Stimulated activated CD8-positive, alpha-beta memory T cell treated with anti-CD3 and anti-CD28 coated beads, Interleukin-2, amount 100 ng/mL, for 48 hours (primary cell): ENCODE measurements at places on chromosomes 7 and 10.

GRCh38 chr7:143300959-143301935 is 13.1 kb downstream of the CASP2 start:
- DNase-seq: no peak

DNA sequence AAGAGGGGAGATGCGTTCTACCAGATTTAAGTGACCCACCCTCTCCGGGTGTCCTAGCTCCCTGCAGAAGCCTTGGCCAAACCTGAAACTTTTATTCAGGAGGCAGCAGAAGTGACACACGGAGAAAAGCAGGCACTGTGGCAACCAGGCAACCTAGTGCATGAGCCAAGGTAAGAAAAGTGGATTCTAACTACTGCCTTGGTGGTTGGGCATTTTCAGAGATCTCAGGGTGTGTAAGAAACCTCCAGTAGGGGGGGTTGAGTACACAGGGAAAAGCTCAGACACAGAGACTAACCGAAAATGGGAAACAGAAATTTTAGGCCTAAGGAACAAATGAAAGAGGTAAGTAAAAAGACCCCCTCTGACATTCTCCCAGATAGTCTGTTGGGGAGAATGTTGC is 645.7 kb downstream of the ANKRD7 start:
- no peak for DNase-seq

DNA sequence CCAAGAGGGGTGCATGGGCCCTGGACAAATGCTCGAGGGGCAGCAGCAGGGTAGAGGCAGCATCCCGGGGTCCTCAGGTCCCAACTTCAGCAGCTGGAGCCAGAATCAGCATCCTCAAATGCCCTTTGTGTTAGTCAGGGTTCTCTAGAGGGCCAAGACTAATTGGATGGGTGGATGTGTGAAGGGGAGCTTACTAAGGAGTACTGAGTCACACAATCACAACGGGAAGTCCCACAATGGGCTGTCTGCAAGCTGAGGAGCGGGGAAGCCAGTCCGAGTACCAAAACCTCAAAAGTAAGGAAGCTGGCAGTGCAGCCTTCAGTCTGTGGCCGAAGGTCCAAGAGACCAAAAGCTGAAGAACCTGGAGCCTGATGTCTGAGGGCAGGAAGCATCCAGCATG is 162.9 kb upstream of the TCERG1L start:
- DNase-seq: no peak

DNA sequence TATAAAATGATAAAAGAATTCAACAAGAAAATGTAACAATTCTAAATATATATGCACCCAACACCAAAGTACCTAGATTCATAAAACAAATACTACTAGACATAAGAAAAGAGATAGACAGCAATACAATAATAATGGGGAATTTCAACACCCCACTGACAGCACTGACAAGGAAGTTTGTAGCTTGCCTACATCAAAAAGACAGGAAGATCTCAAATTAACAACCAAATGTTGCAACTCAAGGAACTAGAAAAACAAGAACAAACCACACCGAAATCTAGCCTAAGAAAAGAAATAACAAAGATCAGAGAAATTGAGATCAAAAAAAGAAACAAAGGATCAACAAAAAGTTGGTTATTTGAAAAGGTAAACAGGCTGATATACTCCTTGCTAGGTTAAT is 36.5 kb upstream of the TNKS2 start:
- DNase-seq: no peak

GRCh38 chr10:34816501-34817002 is 1.5 kb upstream of the PARD3 start:
- no peak for DNase-seq

DNA sequence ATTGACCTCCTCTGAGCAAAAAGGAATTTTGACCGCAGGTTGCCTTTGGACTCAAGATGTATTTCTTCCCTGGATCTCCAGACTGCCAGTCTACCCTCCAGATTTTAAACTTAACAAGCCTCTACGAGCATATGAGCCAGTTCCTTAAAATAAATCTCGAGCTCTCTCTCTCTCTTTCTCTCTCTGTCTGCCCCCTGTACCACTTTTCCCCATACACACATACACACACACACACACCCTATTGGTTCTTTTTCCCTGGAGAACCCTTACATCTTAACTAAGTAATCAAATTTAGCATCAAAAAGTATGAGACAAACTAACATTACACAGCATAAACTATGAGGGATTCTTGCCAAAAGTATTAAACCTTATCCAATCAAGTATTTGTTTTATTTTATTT is 11.4 kb downstream of the BCAP29 start:
- DNase-seq: no peak

GRCh38 chr10:48249763-48250351 is 24.6 kb downstream of the FRMPD2 start:
- DNase-seq: no peak
